ENCODE measurements at places on chromosomes 1 and 21.
A peak's percentile ranks its signal among the peaks of the same experiment; 100 is the strongest.

- DNase-seq: no peak
Observed at GRCh38 chr21:17550671-17551308, 37.9 kb downstream of the CXADR start.

GRCh38 chr1:80594013-80594412 lies 1206.7 kb upstream of the ADGRL2 start:
- no peak for DNase-seq

GRCh38 chr1:145740269-145740668 lies 21.0 kb downstream of the CD160 start:
- DNase-seq: peak; percentile 91

- DNase-seq: peak; percentile 79
Observed at GRCh38 chr1:51648180-51649109, 31.6 kb downstream of the OSBPL9 start.

DNA sequence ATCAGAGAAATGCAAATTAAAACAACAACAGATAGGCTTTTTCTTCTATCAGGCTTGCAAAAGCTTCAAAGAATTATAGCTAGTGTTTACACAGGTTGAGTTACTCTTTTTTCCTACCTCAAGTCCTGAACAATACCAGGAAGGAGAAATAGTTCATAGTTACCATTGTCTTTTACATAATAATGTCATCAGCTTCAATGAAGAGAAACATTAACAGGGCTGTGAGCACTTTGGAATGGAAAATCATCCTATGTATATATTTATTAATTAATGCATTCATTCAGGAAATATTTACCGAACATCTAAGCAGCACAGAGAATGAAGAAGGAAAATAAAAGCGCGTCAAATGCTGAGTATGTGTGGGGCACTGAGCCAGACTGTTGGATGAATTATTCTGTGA lies 197.3 kb downstream of the ZBTB18 start:
- DNase-seq: no peak

GRCh38 chr1:87224201-87224600 lies 104.5 kb upstream of the LMO4 start:
- peak; percentile 85 for DNase-seq

DNA sequence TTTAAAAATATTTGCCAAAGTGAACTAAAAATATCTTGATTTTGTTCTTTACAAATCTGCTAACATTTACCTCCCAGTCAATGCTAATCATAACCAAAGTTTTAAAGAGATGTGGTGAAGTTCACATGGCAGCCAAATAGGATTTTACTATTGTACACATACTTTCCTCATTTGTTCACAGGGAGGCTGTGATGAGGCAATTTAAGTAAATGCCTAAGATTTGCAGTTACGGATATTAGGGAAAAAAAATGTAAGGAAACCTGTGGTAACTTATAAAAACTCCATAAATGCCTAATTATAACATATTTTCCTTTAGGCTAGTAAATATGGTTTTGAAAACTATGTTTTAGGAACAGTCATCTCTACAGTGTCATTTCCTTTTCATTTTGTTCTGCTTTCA lies 32.4 kb downstream of the RGS5 start:
- DNase-seq: no peak

GRCh38 chr21:38077569-38077968 lies 161.3 kb upstream of the KCNJ6 start:
- no peak for DNase-seq

DNA sequence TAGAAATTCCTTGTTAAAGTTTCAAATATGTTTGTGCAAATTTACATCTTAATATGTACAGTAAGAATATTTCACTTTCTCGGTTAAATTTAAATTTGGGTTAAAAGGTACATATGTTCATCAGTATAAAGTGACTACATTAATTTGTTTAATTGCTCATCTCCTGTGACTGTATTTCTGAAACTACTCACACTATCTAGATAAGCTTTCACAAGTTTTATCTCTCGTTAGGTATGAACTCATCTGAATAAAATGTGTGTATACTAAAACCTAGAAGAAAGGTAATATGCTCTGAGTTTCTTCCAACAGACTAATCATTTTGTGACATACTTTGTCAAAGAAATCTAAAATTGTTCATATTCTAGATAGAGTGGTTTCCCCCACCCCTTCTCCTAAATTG lies 150.7 kb downstream of the PATJ start:
- DNase-seq: no peak

DNA sequence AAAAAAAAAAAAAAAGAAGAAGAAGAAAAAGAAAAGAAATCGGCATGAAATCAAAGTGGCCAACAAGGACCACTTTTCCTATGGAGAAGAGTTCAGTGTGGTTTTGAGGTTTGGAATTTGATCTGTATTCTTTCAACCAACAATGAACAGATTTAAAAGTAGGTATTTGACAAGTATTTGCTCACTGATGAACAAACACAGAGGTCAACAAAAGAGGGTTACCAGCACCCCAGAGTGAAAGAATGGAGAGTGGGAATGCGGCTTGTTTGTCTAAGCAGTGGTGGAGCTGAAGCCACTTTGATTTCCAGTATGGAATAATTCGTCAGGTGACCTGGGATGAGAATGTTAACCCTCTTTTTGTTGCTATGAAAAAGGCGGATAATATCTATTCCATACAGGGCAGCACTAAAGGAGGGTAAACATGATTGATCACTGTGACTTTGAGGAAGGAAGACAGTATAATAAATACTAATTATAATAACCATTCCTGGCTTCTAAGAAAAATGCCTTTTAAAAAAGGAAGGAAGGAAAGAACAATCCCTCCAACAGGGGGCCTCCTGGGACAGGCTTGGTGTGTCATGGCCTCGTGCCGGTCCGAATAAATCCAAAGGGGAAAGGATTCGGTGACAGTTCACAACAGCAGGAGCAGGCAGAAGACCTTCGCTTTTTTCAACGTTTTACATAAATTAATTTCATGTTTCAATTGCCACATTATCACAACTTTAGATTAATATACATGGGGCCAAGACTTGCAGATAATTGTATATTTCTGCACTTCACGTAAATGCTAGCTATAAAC lies 37.2 kb upstream of the SIM2 start:
- peak; percentile 48 for DNase-seq

GRCh38 chr1:178093494-178093950 lies 382 bp upstream of the RASAL2 start:
- peak; percentile 98 for DNase-seq

- peak; percentile 69 for DNase-seq
Observed at GRCh38 chr1:175319112-175319911, 126.7 kb upstream of the KIAA0040 start.

- DNase-seq: no peak
Observed at GRCh38 chr1:221812905-221813597, 71.2 kb upstream of the DUSP10 start.

GRCh38 chr1:198778049-198778448 lies 139.2 kb downstream of the PTPRC start:
- DNase-seq: peak; percentile 28

DNA sequence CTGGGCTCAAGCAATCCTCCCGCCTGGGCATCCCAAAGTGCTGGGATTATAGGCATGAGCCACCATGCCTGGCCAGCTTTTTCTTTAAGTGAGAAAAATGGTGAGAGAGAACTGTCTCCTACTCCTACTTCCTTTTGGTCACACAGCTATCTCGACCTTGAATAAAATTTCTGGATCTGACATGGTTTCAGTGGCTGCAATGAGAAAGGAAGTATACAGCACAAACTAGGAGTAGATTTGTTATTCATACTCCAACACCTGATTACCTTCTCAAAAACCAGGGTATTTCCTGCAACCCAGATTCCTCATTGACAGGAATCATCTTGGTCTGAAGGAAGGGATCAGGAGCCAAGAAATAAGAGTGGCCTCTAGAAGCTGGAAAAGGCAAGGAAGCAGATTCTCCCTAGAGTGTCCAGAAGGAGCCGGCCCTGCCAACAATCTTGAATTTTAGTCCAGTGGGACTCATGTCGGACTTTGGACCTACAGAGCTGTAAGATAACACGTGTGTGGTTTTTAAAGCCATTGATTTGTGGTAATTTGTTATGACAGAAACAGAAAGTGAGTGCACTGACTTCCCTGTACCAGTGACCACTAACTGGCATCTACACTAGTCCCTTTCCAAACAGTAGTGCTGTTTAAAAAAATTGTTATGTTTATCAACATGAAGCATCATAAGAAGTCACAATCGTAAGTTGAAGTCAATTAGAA lies 516.6 kb downstream of the SMYD3 start:
- DNase-seq: no peak

GRCh38 chr1:20668581-20668980 lies 7.4 kb upstream of the DDOST start:
- no peak for DNase-seq

- no peak for DNase-seq
Observed at GRCh38 chr1:46191033-46191701, 7.1 kb downstream of the POMGNT1 start.

DNA sequence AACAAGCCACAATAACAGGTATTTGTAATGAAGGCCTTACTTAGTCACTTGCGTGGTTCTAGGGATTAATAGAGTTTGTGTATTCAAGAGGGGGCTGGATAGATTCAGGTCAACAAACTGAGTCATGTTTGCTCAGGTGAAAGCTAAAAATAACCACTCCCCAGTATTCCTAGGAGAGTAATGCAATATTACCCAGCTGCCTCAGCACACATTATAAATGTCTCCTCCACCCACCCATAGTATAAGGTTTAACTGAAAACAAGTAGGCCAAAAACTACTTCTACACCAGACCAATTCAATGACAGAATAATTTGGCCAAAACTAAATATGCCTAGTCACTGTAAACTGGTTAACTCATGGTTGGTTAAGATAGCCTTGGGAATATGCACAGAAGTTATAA lies 34.4 kb downstream of the WLS start:
- DNase-seq: peak; percentile 51

DNA sequence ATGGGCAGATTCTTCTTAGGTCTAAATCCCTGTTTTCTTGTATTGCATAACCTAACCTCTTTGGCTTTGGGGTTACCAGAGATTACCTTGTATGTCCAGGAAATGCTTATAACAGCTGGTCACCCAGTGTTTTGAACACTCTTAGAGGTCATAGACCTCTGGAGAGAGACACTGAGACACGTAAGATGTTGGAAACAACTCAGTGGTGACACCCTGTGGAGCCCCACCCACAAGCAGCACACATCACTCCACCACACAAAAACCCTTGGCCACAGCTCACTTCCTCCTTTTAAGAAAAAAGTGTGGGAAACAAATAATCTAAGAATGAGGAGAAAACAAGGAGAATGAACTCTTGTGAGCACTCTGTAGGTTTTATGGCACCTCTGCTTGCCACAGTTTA lies 26.3 kb upstream of the CYP4B1 start:
- DNase-seq: no peak

GRCh38 chr1:39500862-39501389 lies 9.5 kb downstream of the BMP8A start:
- no peak for DNase-seq

GRCh38 chr1:95582191-95582590 lies 348.2 kb downstream of the RWDD3 start:
- DNase-seq: no peak

- DNase-seq: peak; percentile 80
Observed at GRCh38 chr1:23964790-23965740, 5.4 kb downstream of the PNRC2 start.

- no peak for DNase-seq
Observed at GRCh38 chr1:118032883-118033282, 103.3 kb downstream of the WDR3 start.

- DNase-seq: no peak
Observed at GRCh38 chr21:44529503-44530125, 10.4 kb downstream of the KRTAP10-1 start.

- no peak for DNase-seq
Observed at GRCh38 chr1:110519125-110519810, at the start of gene KCNA10. Gene KCNA10 (minus strand): TSS chr1:110519175. CDS start chr1:110518787, 388 bp downstream.

GRCh38 chr1:50421366-50421748 lies 1.9 kb downstream of the DMRTA2 start:
- no peak for DNase-seq

DNA sequence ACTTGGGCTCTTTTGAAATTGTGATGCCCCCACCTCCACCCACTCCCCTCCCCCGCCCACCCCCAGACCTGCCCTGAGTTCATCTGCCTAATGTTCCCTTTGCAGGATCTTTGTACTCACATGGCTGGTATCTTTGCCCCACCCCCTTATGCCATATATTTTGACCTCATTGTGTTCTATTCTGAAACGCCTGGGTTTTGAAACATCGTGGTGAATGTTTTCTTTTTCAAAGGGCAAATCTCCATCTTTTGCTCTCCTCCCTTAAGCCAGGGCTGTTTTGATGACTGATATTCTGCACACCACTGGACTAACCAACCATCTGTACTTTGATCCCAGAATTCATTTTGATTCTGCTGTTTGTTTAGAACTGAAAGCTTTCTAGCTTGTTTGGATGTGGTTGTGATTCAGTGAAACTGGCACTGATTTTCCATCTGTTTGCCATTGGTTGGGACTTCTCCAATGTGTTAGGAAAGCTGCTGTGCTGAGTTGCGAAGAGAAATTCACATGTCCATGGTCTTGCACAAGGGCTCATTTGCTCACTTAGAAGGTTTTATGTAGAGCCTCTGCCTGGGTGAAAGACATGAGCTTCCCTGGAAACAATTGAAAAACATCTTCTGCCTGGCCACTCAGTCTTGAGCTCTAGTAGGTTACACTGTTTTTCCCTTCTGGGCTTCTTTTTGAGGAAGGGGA lies 16.5 kb downstream of the SMAP2 start:
- peak; percentile 90 for DNase-seq

- no peak for DNase-seq
Observed at GRCh38 chr1:173775578-173776226, 48.8 kb upstream of the DARS2 start.

DNA sequence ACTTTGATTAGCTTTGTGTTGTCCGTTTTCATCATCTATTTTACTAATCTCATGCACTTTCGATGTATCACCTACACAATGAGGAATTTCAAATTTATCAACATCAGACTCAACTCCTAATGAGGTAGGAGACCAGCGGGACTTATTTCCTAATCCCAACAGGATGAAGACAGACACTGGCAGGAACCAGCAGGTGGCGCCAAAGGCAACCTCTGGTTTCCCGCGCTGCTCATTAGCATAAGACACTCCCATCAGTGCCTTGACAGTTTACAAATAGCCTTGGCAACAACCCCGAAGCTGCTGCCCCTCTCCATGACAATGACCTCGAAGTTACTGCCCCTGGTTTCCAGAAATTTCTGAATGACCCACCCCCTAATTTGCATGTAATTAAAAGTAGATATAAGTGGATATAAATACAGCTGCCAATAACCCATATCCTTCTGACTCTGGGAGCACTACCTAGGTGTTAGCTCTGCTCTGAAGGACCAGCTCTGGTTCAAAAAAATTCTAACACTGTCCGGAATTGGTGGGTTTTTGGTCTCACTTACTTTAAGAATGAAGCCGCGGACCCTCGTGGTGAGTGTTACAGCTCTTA lies 974.8 kb downstream of the ADGRL2 start:
- peak; percentile 22 for DNase-seq

- DNase-seq: peak; percentile 51
Observed at GRCh38 chr21:45208627-45208951, 79.1 kb downstream of the POFUT2 start.

- DNase-seq: no peak
Observed at GRCh38 chr1:166544561-166544960, 294.7 kb upstream of the POGK start.

DNA sequence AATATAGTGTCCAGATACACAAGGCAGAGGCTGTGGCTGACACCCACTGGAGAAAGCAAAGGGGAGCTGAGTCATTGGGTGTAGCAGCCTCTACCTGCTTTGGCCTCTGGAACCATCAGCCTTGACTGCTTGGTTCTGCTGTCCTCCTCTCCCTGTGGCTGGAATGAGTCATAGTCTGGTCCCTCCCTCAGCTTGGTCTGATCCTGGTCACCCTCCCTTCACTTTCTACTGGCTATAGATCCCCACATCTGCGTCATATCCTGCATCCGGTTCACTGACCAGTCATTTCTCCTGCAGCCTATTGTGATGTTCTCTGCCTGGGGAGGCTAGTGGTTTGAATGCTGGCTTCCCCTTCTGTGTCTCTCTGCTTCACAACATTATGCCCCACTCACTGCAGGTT lies 372.8 kb upstream of the DAB1 start:
- DNase-seq: no peak
